ENCODE measurements at places on chromosomes 5 and 9. TPM values are rescaled to one million over a fixed set of nuclear protein-coding genes. Genes with fewer than 3 reads are reported as not detected.

Gene INSL6
- total RNA-seq: not detected

Gene CSF2
- total RNA-seq: 0.20 TPM

Gene IGFBPL1
- under 0.01 TPM for total RNA-seq

Gene NDUFS4
- total RNA-seq: 72.8 TPM

Gene AK6
- 17.3 TPM for total RNA-seq

Gene ANKRD33B
- 1.4 TPM for total RNA-seq

Gene IL5
- not detected for total RNA-seq

Gene GNA14
- 12.6 TPM for total RNA-seq

Gene SLC35D2
- 20.0 TPM for total RNA-seq

Gene IL13
- not detected for total RNA-seq

Gene SPINK5
- 0.22 TPM for total RNA-seq

Gene TRPM3
- total RNA-seq: 0.40 TPM

Gene FUT7
- total RNA-seq: not detected

Gene IRX1
- total RNA-seq: under 0.01 TPM

Gene FAM221B
- not detected for total RNA-seq

Gene PCDHA10
- under 0.01 TPM for total RNA-seq

Gene PCDHGA1
- total RNA-seq: 0.44 TPM

Gene GNAQ
- total RNA-seq: 33.3 TPM

Gene SPATA31E1
- total RNA-seq: not detected

Gene PCDHA8
- total RNA-seq: under 0.01 TPM

Gene SPINK7
- total RNA-seq: not detected

Gene PIP5K1B
- total RNA-seq: not detected

Gene TXNDC8
- total RNA-seq: not detected

Gene FYB1
- total RNA-seq: not detected

Gene CDC14B
- total RNA-seq: 7.5 TPM

Gene PALM2AKAP2
- total RNA-seq: 0.22 TPM

Gene DDX4
- total RNA-seq: not detected

Gene CCIN
- total RNA-seq: under 0.01 TPM

Gene RECK
- total RNA-seq: 17.2 TPM

Gene FOXB2
- not detected for total RNA-seq

Gene KIAA1958
- total RNA-seq: 0.65 TPM

Gene NCS1
- 10.2 TPM for total RNA-seq

Gene GRIN3A
- total RNA-seq: not detected

Gene TAF11L5
- not detected for total RNA-seq

Gene FAM78A
- 3.3 TPM for total RNA-seq

Gene GABRP
- 0.20 TPM for total RNA-seq

Gene DEPDC1B
- total RNA-seq: 1.6 TPM

Gene UNC5A
- total RNA-seq: 0.22 TPM
